ENCODE measurements at places on chromosomes 3 and 15. TPM values are rescaled to one million over a fixed set of nuclear protein-coding genes. Genes with fewer than 3 reads are reported as not detected.

LPP gene
- total RNA-seq: 193 TPM

- H3K4me3 ChIP-seq: peak overlapping the region; percentile 48
- no peak overlapping the region for H3K27ac ChIP-seq
- H3K4me1 ChIP-seq: peaks cover 3% of the 10 kb centered on the region
- H3K27me3 ChIP-seq: peaks cover 11% of the 10 kb centered on the region
Observed at GRCh38 chr3:192514754-192515663, 212.3 kb downstream of the FGF12 start.

DNA sequence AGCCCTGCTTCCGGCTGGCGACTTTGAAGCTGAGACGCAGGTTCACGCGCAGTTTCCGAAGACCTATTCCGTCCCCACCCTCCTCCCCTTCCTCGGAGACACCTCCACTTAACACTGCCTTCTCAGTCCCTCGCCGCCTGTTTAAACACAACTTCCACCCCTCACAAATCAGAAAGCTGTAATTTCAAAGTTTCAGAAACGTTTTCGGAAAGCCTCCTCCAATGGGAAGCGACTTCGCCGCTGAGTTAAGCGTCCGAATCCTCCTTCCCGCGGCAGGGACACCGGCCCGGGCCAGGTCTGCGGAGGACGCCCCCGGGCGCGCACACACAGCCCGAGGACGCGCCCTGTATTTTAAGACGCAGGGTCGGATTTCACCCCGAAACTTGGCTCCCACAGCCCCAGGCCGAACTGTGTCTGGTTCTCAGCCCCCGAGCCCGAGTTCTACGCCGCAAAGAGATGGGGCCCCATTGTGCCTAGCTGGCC is 559 bp upstream of the LRRN1 start:
- H3K4me3 ChIP-seq: peak overlapping the region; percentile 66
- H3K36me3 ChIP-seq: no peaks in the 10 kb centered on the region
- H3K4me1 ChIP-seq: peaks cover 6% of the 10 kb centered on the region
- peak overlapping the region; percentile 24 for H3K27ac ChIP-seq
- H3K27me3 ChIP-seq: peaks cover 21% of the 10 kb centered on the region
- peak; percentile 26 for DNase-seq

- DNase-seq: no peak
- H3K36me3 ChIP-seq: no peaks in the 10 kb centered on the region
- H3K4me1 ChIP-seq: no peaks in the 10 kb centered on the region
Observed at GRCh38 chr15:98582900-98583554, 65.3 kb upstream of the IGF1R start.

DCUN1D1 gene
- 50.2 TPM for total RNA-seq

Data from astrocyte (in vitro differentiated cells and primary cell).